ENCODE measurements at places on chromosomes 7 and 10. TPM values are rescaled to one million over a fixed set of nuclear protein-coding genes. Genes with fewer than 3 reads are reported as not detected.
A peak's percentile ranks its signal among the peaks of the same experiment; 100 is the strongest.

GRCh38 chr10:124999433-125000365 lies 57.8 kb downstream of the ZRANB1 start:
- no peak for DNase-seq

Gene CCDC172
- not detected for total RNA-seq

Gene UPK3B
- total RNA-seq: 1.4 TPM

Gene GTPBP10
- total RNA-seq: 32.9 TPM

- DNase-seq: no peak
These were observed 5.0 kb downstream of the NEBL start for GRCh38 chr10:20892011-20892585.

DNA sequence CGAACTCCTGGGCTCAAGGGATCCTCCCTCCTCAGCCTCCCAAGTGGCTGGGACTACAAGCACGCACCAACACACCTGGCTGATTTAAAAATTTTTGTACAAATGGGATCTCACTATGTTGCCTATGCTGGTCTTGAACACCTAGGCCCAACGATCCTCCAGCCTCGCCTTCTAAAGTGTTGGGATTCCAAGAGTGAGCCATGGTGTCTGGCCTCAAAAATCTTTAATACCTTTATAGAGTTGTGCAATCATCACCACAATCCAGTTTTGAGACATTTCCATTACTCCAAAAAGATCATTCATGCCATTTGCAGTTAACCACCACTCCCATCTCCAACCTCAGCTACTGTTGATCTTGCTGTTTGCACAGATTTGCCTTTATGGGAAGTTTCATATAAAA lies 165.4 kb downstream of the LYZL1 start:
- DNase-seq: no peak

Gene SEMA3C
- total RNA-seq: 12.4 TPM

DNA sequence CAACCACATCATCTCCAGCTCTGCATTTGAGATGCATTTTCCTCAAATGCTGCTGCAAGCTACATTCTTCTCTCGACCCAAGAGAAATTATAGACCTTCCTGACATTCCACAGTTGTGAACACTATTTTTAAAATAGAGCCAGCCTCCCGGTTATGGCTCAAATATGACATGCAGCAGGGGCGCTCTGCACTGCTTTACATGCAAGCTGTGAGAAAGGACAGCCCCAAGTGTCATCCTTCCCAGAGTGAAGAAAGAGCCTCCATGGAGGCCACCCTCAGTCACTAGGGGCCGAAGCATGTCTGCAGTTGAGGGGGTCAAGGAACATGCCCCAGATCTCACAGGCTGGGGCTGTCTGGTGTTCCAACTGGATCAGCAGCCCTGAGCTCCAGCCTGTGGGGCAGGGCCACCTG lies 63.9 kb upstream of the CHST15 start:
- DNase-seq: no peak

DNA sequence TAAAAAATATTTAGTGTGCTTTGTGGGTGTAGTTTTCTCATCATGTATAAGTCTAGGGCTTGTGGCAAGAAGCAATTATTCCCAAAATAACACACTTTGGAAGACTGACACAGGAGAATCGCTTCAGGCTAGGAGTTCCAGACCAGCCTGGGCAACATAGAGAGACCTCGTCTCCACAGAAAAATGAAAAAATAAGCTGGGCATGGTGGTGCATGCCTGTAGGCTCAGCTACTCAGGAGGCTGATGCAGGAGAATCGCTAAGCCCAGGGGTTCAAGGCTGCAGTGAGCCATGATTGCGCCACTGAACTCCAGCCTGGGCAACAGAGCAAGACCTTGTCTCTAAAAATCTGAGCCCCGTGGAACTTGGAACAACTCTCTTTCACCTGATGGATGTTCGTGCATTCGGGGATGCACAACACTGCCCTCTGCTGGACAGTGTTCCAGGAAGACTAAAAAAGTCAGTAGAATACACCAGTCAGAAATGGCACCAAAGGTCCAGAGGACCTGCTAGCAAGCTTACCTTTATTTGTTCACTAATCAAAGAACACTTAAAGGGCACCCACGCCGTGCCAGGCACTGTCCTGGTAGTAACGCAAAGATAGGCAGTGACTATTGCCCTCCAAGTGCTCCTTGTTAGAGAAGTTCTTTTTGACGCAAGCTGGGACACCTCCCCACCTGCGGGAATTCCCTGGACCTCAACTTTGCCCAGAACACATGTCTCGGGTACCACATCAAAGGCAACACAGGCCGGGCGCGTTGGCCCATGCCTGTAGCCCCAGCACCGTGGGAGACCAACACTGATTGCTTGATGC lies 81.9 kb upstream of the CALN1 start:
- DNase-seq: peak; percentile 64

DNA sequence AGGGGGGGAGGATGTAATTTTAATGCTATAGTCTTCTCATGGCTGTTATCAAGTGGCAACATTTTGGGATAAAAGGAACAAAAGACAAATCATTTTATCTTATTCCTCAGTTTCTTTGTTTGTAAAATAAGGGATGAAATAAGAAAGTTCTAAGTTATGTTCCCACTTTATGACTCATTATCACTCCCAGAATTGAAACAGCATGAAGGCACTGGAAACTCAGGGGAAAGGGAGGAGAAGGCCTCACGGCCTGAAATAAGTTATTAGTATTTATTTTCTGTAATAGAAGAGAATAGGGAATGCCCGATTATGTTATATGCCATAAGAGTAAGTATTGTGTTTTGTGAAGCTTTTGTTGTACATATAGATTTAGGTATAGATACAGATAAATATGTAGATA lies 85.0 kb upstream of the NAMPT start:
- no peak for DNase-seq

Gene KAZALD1
- 19.2 TPM for total RNA-seq

DNA sequence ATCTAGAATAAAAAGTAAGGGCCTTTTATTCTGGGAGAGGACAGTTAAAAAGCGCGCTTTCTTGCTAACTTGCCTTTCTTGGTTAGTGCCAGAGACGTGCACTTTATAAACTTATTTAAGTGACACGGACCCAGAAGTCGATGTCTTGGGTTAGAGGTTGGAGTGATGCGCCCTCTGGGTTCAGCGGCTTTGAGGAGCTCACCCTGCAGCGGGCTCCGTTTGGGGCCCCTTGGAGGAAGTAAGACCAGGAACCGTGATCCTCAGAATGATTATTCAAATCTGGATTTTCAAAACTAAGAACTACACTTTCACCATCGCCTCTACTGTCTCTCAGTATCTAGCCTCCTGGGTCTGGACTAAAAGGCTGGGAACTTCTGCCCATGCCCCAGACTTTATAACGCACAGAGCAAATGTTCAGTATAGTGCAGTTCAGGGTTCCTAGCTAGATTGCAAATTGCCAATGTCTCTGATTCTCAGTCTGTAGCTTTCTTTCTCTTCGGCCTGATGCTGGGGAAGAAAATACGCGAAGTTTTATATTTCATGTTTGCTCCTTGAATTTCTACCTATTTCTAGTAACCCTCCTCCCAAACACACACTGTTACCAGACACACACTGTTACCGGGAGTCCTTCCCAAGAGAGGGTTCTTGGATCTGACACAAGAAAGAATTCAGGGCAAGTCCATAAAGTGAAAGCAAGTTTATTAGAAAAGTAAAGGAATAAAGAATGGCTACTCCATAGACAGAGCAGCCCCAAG lies 18.6 kb upstream of the SMO start:
- no peak for DNase-seq

GRCh38 chr7:93890041-93890463 lies 501 bp downstream of the TFPI2 start:
- peak; percentile 69 for DNase-seq

DNA sequence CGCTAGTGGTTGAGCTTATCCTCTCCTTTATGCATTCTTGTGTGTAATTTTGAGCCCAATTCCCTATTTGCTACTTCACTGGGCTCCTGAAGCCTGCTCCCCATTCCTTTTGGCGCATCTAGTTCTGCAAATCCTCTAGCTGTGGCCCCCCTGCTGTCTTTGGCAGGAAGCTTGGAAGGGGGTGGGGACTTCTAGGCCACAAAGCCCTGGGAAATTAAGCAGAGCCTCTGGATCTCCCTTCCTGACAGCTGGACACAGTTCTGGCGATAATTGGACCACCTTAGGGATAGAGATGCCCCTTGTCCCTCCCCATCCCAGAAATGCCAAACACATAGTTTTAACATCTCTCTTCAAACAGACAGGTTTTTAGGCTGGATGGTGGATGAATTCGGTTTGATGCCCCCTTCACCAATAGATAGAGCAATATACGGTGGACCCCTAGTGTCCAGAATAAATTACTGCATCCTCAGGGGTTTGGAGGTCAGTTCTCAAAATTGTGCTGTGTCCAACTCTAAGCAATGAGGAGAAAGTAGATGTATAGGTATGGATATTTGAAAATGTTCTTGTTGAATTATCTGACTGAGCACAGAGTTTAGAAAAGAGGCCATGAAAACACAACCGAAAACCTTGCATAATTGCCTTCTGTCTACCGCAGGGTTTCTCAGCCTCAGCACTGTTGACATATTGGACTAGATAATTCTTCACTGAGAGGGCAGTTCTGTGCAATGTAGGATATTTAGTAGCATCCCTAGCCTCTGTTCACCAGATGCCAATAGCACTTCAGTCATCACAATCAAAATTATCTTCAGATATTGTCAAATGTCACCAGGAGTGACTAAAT lies 75.5 kb downstream of the PAPSS2 start:
- peak; percentile 87 for DNase-seq

GRCh38 chr7:46604241-46604661 lies 683.2 kb upstream of the IGFBP3 start:
- DNase-seq: no peak

GRCh38 chr10:11699550-11700097 lies 42.6 kb upstream of the ECHDC3 start:
- no peak for DNase-seq

DNA sequence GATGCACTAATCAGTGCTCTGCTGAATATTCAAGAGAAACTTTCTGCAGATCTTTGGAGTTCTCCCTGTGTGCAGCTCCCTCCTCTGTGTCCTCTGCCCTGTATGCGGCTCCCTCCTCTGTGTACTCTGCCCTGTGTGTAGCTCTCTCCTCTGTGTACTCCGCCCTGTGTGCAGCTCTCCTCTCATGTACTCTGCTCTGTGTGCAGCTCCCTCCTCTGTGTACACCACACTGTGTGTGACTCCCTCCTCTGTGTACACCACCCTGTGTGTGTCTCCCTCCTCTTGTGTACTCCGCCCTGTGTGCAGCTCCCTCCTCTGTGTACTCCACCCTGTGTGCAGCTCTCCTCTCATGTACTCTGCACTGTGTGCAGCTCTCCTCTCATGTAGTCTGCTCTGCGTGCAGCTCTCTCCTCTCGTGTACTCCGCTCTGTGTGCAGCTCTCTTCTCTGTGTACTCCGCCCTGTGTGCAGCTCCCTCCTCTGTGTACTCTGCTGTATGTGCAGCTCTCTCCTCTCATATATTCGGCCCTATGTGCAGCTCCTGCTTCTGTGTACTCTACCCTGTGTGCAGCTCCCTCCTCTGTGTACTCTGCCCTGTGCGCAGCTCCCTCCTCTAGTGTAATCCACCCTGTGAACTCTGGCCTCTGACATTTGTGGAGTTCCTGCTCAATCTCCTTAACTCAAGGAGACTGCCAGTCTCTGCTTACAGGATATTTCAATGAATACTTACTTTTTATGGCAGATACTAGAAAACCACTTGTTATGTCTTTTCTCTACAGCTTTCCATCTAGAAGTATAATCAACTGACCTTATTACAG lies 280.4 kb downstream of the GLRX3 start:
- DNase-seq: no peak

DNA sequence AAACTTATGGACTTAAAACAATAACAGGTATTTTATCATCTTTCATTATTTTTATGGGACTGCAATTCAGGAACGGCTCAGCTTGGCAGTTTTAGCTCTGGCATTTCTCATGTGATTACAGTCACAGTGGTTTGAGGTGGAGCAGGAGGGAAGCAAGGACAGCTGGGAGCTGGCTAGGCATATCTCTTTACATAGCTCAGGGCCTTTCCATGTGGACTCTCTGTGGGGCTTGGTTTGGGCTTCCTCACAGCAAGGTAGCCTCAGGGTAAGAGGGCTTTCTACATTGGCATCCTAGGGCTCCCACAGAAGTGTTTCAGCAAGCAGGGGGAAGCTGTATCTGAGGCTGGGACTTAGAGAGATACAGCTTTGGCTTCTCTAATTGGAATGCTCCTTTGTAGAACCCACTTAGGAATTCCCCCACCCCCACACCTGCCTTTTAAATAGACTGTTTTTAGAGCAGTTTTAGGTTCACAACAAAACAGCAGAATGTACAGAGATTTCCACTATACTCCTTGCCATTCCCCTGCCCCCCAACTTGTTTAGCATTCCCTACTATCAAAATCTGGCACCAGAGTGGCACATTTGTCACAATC lies 26.6 kb upstream of the SDHAF3 start:
- DNase-seq: no peak

Gene ZNF511
- 51.8 TPM for total RNA-seq

DNA sequence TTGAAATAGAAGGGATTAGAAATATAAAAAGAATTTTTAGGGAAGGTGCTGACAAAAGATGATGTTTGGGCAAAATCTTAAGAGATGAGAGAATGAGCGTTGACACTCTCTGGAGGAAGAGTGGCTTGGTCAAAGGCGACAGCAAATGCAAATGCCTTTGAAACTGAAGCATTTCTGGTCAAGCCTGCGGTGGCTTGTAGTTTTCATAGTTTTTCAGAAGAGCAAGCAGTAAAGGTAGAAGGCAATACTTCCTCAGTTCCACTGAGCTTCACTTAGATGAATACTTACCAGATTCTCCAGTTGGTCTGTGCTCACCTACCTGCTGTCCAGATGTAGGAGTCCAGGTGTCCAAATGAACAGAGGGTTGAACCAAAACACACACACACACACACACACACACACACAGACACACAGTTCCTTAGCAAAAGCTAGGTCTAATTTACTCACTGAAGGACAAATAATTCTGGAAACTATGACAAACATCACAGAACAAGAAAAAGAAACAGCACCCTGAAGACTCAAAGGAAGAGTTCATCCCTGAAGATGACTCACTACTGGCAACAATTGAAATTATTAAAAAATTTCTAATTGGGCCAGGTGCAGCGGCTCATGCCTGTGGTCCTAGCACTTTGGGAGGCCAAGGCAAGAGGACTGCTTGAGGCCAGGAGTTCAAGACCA lies 12.1 kb upstream of the STK17A start:
- no peak for DNase-seq

Gene EEPD1
- 2.7 TPM for total RNA-seq
